ENCODE measurements at places on chromosomes 13 and 19. TPM values are rescaled to one million over a fixed set of nuclear protein-coding genes. Genes with fewer than 3 reads are reported as not detected.

ZNF665 gene
- 3.3 TPM for total RNA-seq

TMEM221 gene
- total RNA-seq, result 0.28 TPM

DNA sequence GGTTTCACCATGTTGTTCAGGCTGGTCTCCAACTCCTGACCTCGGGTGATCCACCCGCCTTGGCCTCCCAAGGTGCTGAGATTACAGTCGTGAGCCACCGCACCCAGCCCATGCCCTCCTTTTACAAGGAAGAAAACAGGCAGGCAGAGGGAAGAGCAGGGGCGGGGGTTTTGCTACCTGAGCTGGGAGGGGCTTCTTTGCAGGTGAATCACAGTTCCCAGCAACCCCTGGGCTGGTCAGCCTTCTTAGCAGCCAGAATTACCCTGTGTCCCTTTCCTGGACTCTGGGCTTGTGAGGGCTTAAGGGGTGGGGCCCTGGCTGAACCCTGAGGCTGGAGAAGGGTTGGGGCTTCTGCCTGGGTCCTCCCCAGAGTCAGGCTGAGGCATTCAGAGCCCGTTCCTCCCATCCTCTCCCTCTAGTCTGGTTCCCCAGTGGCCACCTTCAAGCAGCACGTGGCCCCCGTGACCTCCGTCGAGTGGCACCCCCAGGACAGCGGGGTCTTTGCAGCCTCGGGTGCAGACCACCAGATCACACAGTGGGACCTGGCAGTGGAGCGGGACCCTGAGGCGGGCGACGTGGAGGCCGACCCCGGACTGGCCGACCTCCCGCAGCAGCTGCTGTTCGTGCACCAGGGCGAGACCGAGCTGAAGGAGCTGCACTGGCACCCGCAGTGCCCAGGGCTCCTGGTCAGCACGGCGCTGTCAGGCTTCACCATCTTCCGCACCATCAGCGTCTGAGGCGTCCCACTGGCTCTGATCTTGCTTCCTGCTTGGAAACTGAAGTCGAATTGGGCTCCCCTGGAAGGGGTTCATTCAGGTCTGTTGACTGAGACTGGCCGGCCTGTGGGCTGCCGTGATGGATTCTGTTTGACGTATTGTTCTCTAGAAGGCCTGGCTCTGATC lies 2.8 kb upstream of the KCNJ14 start:
- no peak for DNase-seq
- no peaks in the 10 kb centered on the region for H3K27me3 ChIP-seq
- H3K4me3 ChIP-seq, result no peak overlapping the region
- H3K27ac ChIP-seq, result no peak overlapping the region
- H3K4me1 ChIP-seq, result peaks cover 2% of the 10 kb centered on the region

ACP5 gene
- 0.45 TPM for total RNA-seq

DACH1 gene
- 0.72 TPM for total RNA-seq

GRCh38 chr13:90534617-90535370 lies 812.7 kb upstream of the MIR17HG start:
- H3K4me3 ChIP-seq, result no peak overlapping the region
- DNase-seq, result no peak
- no peaks in the 10 kb centered on the region for H3K27me3 ChIP-seq
- no peak overlapping the region for H3K27ac ChIP-seq

DNA sequence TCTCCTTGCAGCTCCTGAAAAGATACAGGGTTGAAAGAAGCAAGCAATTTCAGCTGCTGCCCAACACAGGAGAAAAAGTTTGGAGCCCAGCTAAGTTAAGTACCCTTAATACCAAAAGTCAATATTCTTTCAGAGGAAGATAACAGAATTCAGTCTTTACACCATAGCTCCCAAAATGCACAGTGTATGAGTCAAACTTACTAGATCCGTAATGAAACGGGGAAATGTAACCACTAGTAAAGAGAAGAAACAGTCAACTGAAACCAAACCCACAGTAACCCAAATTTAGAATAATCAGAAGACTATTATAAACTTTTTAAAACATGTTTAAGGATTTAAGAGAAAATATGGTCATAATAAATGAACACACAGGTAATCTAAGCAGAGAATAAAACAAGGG lies 45.2 kb downstream of the SUCLA2 start:
- H3K27me3 ChIP-seq, result no peaks in the 10 kb centered on the region
- no peak overlapping the region for H3K4me3 ChIP-seq
- no peak for DNase-seq
- H3K4me1 ChIP-seq, result no peaks in the 10 kb centered on the region
- H3K36me3 ChIP-seq, result peaks cover 51% of the 10 kb centered on the region
